ENCODE measurements at places on chromosomes 13 and 19. TPM values are rescaled to one million over a fixed set of nuclear protein-coding genes. Genes with fewer than 3 reads are reported as not detected.

DNA sequence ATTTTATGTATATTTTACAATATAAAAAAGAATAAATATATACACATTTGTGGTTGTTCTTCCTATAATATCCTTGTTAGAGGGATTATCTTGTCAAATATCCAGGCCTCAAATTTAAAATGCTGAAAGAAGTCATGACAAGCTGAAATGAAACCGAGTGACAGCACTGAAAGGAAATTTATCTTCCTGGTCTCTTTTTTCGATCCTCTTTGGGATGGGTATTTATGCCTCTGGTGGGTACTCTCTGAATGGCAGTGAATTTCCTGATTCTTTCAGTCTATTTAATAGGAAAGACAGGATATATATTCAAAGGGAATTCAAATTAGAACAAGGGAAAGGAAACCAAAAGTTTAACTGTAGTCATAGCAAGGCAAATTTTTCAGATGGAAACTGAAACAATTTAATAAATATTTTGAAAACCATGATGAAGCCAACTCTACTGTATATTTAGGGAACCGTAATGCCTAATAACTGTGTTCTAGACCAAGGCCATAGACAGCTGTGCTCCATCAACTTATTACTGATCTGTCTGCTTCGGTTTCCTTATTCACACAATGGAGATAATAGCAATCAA lies 97.9 kb downstream of the DLEU7 start:
- DNase-seq = no peak

DNA sequence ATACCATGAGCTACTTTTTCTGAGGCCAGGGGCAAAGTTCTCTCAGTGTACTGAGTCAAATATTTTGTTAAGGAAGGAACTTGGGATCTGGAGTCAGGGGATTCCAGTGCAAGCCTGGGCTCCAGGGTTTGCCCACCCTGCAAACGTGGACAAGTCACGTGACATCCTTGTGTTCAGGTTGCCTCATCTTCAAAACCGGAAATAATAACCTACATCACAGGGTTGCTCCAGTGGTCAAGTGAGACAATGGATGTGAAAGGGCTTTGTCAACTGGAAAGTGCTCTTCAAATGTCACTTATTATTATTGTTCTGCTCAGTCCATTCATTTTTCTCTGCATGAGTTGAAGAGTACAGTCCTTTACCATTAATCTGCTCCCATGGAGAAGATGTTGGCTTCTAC lies 414.9 kb downstream of the COG6 start:
- no peak for DNase-seq

The URAD gene
- total RNA-seq = not detected

DNA sequence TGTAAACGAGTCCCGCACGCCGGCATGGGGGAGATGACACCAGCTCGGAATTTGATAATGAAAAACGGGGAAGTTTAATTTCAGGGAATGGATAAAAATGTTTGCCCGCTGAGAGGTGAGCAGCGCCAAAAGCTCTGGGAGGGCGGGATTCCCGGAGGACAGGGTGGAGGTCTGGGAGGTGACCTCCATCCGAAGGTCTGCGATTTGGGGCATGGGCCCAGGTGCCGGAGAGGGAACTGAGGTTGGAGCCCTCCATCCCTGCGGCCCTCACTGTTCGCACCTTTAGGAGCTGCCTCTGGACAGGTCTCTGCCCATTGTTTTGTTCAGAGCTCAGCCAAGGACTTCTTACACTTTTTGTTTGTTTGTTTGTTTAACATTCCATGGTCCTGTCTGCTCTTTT lies 129.8 kb downstream of the URI1 start:
- no peak for DNase-seq

The HSD17B14 gene
- 0.27 TPM for total RNA-seq

GRCh38 chr13:63344711-63345110 lies 1929.1 kb upstream of the PCDH20 start:
- DNase-seq = no peak

DNA sequence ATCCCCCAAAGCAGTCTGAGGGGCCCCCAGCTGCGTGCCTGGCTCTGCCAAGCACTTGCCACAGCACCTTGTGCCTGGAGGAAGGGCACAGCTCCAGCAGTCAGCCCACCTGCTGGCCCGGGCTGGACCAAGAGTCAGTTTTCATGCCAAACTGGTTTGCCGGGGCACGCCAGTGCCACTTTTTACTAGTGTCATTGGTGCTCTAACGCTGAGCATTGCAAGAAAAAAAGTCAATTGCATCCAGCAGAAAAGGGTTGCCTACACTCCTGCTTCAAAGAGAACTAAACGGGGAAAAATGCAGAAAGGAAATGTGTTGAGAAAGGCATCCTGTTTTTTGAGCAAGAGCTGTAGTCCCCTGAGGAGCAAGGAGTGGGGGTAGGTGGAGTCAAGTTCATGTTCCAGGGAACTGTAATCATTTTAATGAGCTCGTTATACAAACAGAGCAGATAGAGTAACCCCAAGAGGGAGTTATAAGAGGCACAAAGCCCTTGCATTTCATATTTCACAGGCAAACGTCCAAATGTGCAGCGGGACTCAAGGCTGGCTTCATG lies 68.4 kb downstream of the F2RL3 start:
- no peak for DNase-seq

GRCh38 chr13:114260814-114261213 lies 20.6 kb upstream of the UPF3A start:
- DNase-seq = no peak

DNA sequence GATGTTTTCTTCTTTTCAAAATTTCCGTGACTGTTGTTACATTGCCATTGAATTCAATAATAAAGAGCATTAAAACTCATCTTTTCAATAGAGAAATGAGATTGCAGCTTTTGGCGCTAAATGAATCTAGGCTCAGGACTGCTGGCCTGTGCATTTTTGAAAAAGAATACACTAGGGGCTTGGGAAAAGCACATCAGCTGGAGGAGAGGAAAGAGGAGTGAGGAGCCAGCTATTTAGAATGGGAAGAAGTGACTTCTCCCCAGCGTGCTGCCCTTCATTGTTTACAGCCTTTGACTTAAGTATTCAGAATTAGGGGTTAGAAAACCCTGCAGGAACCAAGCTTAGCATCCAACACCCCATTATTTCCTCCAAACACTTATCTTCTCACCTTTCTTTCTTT lies 43.3 kb downstream of the TNFSF11 start:
- no peak for DNase-seq

Measured in activated CD4-positive, alpha-beta T cell treated with anti-CD3 and anti-CD28 coated beads, Interleukin-2, amount 10 ng/mL, durations not matched to agents 7 days and 5 days (primary cell).